ENCODE measurements at places on chromosomes 16 and 17.

GRCh38 chr17:68581863-68582645 lies 19.1 kb downstream of the FAM20A start:
- no peak for DNase-seq

DNA sequence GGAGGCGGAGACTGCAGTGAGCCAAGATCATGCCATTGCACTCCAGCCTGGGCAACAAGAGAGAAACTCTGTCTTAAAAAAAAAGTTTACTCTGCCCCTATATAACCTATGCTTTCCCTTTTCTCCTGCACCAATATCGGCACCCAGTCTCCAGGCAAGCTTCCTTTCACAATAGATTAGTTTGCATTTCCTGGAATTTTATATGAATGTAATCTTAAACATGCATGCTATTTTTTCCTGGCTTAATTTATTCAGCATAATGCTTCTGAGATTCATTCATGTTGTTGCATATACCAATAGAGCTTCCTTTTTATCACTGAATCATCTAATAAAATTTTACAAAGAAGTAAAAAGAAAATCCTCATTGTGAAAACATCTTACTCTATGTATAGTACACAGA lies 59.4 kb downstream of the USP32 start:
- no peak for DNase-seq

- no peak for DNase-seq
Observed at GRCh38 chr17:76088041-76088867, 9.3 kb downstream of the ZACN start.

- DNase-seq, result no peak
Observed at GRCh38 chr17:76560036-76560876, 20.4 kb downstream of the PRCD start.

DNA sequence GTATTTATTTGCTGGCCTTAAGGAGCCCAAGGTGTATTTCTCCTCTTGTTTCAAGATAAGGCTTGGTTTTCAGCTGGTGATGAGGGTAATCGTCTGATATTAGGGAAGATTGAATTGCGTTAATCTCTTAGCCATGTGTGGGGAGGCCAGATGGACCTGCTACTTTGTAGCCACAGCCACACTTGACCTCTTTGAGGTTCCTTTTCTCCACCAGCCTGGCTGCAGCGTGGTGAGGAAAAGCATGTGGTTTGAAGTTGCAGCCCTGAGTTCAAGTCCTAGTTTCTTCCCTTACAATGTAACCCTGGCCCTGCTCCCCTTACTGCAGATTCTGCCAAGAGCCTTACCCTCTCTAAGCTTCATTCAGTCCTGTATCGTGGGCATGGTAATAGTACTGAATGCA lies 3.1 kb downstream of the MINK1 start:
- DNase-seq, result no peak

GRCh38 chr16:75095204-75095621 lies 21.4 kb downstream of the LDHD start:
- DNase-seq, result no peak

DNA sequence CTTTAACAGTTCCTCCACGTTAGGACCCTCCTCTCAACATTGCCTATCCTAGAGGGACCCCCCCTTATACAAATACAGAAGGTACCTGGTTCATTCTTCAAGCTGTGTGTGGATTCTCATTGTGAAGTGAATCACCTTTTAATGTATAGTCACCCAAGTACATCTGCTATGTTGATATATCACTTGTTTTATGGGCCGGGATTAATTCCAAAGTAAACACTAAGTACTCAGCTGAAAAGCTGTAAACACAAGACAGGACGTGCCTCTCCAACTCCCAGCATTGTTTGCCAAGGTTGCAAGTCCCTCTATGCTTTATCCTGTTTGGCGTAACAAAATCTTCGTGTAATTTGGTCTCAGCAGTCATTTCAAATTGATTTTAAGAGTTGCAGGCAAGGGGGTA lies 123.6 kb downstream of the RBFOX1 start:
- no peak for DNase-seq

DNA sequence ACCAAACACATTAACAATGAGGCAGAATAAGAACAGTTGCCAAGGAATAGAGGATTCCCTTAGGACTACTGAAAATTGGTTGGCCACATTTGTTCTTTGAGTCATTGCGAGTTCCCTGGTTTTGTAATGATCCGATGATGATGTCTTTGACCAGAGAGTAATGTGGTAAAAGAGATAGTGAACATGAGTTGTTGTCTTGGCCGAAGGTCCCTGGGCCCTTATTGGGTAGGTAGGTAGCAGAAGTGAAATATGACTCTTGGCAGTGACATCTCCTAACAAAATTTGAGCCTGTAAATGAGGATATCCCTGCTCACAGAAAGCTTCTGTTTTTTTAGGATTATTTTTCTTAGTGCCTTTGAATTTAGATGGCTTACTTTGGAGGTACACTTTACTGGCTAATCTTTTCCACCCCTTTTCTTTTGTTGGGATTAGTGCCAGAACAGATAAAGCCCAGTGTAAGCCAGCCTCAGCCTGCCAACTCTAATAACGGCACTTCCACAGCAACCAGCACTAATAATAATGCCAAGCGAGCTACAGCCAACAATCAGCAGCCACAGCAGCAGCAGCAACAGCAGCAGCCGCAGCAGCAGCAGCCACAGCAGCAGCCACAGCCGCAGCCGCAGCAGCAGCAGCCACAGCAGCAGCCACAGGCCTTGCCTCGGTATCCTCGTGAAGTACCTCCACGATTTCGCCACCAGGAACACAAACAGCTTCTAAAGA lies 47.2 kb downstream of the TNRC6A start:
- peak; percentile 36 for DNase-seq

- peak; percentile 70 for DNase-seq
Observed at GRCh38 chr17:76382351-76382802, 2.0 kb upstream of the SPHK1 start.

GRCh38 chr17:44503147-44504029 lies at the start of gene GPATCH8:
GPATCH8 (minus strand) TSS chr17:44503406; CDS start chr17:44503370, 36 bp downstream.
- DNase-seq, result peak; percentile 97

- peak; percentile 99 for DNase-seq
Observed at GRCh38 chr17:3965118-3965800, 1.0 kb upstream of the ATP2A3 start.

GRCh38 chr17:56623383-56623782 lies 29.9 kb downstream of the NOG start:
- DNase-seq, result no peak

DNA sequence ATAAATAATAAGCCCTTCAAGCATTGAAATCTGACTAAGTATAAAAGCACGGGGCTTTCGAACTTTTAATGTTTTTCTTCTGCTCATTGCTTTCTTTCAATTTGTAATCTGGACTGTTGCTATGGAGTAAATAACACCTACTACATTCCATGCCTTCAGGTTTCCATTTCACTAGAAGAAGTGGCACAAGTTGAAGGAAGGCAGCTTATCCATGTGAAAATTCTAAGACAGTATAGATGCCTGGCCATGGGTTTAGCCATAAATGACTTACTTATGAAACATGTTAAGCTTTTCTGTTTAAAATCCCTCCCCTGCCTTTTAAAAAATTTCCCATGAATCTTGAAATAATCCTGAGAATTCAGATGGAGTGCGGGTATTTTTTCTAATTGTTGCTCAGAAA lies 30.6 kb downstream of the KCNJ16 start:
- DNase-seq, result no peak

DNA sequence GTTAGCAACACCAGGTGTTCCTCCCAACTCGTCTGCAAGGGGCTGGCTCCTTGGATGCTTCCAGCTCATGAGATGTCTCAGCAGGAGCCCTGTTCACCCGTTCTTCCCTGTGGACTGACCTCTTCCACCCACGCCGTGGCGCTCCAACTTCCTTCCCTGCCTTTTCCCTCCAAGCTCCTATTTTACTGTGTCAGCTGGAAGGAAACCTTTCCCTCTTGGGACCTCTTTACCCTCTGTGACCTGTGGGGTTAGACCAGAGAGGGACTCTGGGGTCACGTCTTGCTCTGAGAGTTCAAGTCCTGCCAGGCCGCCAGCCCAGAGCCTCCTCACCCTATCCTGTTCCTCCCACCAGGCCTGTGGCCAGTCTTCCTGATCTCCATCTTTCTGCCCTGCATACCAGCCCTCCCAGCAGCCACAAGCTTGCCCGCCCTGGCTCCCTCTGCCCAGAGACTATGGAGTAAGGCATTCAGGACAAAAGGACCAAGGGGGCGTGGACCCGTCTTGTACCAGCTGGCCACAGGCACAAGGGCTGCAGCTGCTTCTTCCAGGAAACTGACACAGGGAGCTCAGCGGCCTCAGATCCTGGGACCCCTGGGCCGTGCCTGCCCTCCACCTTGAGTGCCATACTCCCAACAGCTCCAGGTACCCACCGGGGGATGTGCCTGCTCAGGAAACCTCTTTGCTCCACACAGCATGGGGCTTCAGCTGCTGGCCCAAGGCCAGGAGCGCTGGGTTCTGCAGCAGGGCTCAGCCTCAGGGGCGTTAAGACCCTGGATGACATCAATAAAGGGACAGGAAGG lies 3.0 kb downstream of the PAQR4 start:
- DNase-seq, result no peak

GRCh38 chr17:801660-802059 lies 19.5 kb downstream of the MRM3 start:
- no peak for DNase-seq

DNA sequence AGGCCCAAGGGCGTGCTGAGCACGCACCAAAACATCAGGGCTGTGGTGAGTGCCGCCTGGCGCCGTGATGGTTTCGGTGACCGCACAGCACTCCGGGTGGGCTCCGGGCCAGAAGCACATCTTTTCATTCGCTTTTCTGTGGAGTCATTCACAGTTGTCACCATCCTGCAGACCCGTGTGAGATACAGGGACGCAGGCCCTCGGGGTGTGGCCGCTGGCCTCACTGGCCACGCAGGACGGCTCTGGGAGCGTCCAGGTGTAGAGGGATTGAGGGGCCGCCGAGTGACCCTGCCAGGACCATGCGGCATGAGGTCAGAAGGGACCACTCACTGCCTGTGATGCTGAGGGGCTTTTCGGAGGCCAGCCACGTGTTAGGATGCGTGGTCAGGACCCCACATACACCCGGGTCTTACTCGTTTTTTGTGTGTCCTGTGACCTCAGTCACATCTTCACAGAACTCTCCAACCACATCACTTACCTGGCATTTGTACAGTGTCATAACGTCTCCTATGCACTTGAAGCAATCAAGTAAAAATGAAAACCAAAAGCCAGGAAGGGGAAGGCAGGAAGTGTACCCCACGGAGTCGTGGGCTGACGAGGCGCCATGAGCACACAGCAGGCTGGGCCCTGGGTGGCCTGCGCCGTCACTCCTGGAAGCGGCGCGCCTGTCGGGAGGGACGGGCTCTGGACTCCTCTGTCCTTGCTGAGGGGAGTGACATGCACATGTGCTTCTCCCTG lies 7.8 kb downstream of the ACSF3 start:
- DNase-seq, result no peak

GRCh38 chr16:29802416-29802935 lies 3.9 kb upstream of the MAZ start:
- DNase-seq, result no peak

GRCh38 chr17:66115246-66115645 lies 76.7 kb downstream of the CEP112 start:
- no peak for DNase-seq

DNA sequence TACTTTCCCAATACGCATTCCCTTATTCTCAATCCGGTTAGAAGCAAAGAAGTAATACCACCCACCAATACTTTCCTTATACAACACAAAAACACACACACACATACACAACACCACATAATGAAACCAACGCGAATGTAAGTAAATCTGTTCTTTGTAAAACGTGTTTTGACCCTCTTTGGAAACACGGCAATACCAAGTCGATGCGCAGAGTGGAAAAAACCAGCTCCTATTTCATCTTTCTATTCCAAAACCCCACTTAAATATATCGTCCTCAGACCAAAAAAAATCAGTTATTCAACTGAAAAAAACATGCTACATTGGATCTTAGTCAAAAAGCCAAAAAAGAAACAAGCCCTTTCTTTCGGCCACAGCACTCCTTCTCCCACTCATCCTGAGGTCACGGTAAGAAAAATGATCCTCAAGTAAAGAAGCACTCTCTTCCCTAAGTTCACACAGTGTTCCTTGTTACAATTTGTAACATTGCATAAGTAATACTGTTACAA lies 31.0 kb upstream of the ARL4D start:
- DNase-seq, result peak; percentile 96

DNA sequence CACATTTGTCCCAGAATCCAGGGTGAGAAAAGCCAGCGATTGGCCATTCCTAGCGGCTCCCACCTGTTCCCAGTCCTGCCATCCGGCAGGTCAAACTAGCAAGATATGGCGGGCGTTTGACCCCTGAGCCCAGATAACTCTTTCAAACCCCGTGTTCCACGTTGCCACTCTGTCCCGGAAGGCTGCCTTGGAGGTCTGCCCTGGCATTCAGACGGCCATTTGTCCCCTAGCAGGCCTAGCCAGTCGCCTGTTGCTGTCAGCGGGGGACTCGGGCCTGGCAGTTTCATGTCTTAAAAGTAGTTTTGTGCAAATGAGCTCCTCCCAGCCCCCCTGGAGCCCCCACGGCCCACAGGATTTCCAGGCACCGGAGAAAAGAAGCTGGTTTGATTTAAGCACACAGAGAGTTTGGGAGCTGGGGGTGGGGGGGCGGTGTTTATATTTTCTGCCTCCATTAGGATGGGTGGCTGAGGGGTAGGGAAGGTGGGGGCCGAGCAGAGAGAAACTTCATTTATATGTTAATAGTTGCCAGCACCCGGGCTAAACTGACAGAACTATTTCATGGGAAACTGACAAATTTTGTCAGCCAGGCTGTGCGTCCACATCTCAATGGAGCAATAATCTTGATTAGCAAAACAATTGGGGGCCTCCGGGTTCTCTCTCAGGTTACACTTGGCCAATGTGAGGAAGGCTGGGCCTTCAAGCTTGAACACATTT lies 240.9 kb upstream of the SALL1 start:
- DNase-seq, result no peak

GRCh38 chr17:1914661-1915083 lies 84.9 kb downstream of the RPA1 start:
- no peak for DNase-seq

DNA sequence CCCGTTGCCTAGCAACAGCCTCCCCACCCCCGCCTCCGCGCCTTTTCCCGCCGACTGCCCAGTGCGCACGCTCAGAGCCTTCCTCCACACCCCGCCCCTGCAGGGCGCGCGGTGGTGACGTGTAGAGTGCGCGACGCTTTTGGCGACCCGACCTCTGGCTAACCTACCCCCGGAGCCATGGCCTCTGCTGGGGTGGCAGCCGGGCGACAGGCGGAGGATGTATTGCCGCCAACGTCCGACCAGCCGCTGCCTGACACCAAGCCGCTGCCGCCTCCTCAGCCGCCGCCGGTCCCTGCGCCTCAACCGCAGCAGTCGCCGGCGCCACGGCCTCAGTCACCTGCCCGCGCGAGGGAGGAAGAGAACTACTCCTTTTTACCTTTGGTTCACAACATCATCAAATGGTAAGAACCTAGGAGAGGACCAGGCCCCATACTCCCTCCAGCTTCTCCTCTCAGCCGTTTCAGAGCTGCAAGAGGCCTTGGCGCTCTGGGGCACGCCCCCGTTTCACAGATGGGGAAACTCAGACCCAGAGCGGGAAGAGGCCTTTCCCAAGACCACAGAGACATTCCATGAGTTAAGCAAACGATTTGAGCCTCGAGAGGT lies at the start of gene MED9:
Gene MED9, plus strand, starts transcription at position 136 of the 603 bp plus-strand sequence. Its CDS starts 42 bp downstream, at position 178.
- peak; percentile 96 for DNase-seq
